Stimulated activated CD8-positive, alpha-beta memory T cell treated with anti-CD3 and anti-CD28 coated beads, Interleukin-7, amount 100 ng/mL, for 24 hours (primary cell): ENCODE measurements at places on chromosomes 4 and X.

GRCh38 chr4:104848597-104849225, 298.0 kb upstream of the TET2 start:
- DNase-seq = no peak

DNA sequence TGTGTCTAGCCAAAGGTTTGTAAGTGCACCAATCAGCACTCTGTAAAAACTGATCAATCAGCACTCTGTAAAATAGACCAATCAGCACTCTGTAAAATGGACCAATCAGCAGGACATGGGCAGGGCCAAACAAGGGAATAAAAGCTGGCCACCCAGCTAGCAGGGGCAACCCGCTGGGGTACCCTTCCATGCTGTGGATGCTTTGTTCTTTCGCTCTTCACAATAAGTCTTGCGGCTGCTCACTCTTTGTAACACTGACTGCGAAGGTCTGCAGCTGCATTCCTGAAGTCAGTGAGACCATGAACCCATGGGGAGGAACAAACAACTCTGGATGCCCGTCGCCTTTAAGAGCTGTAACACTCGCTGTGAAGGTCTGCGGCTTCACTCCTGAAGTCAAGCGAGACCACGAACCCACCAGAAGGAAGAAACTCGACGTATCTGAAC, 14.3 kb downstream of the HNRNPDL start:
- DNase-seq = no peak

DNA sequence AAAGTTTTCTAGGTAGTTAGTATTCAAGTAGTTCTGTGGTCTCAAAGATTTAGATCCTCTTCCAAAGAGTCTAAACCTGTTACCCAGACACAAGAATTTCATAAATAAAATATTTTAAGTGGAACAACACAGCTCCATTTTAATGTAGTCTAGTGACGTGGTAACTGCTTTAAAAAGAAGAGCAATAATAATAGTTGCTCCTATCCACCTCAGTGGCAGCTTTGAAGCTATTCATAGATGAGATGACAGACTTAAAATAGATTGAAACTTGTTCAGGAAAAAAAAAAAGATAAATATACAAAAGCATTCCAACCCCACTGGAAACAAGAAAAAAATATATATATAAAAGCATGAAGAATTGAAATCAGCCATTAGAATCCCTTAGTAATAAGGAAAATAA, 14.6 kb downstream of the SCOC start:
- no peak for DNase-seq

DNA sequence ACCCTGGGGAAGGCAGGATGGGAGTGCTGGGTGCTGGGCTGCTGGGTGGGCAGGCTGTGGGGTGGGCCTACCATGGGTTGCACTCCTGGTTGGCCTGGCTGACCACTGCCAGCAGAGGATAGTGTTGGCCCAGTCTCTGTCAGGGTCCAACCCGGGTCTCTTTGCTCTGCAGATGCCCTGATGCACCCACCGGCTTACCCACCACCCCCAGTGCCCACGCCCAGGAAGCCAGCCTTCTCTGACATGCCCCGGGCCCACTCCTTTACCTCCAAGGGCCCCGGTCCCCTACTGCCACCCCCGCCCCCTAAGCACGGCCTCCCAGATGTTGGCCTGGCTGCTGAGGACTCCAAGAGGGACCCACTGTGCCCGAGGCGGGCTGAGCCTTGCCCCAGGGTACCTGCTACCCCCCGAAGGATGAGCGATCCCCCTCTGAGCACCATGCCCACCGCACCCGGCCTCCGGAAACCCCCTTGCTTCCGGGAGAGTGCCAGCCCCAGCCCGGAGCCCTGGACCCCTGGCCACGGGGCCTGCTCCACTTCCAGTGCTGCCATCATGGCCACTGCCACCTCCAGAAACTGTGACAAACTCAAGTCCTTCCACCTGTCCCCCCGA, 14.2 kb upstream of the ADD1 start:
- no peak for DNase-seq

DNA sequence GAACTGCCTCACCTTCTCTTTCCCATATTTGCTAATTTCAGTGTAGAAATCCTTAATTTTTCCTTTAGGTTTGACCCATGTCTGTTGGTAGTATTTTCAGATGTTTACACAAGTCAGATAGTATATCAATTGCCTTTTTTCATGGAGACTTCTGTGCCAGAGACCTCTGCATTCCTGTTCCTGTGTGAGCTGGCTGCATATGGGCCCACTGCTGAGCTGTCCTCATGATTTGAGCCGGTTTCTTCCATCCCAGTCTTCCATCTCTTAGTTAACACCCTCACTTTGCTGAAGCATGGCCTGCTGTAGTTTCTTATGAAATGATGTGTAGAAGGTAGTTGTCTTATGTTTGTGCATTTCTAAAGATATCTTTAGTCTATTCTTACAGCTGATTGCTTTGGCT, 40.0 kb downstream of the CDS1 start:
- DNase-seq = no peak

DNA sequence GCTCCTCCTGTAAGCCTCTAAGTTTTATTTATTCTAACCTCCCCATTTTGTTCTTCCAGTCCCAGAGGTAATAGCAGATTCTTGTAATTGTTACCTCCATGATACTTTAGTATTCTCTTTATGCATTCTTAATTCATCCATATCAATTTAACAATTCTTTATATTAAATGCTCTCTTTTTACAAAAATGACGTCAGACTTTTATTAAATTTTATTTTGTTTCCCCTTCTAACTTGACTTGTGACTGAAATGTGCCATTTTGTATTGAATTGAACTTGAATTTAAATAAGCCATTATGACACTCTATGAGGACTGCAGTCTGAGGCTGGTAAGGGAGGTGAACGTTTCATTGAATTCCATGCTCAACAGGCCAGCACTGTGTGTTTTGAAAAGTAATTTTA, 60.0 kb upstream of the NUDT10 start:
- no peak for DNase-seq

DNA sequence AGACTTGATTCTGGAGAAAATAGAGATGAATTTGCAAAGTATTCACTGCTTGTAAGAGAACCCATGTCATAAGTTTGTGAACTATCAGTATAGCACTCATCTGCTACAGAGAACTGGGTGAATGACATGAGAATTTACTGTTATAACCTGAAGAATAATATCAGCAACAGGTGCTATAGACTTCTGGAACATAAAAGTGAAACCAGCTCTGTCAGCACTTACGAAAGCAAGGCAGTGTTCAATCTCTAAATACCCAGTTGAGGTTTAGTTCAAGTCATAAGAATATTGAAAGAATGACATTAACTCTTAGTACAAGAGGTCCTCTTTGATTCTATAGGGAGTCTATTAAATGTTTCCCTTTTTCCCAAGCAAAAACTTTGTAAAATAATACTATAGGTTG, 232.9 kb upstream of the ANKRD50 start:
- DNase-seq = no peak

- DNase-seq = no peak
Measured at GRCh38 chrX:19740744-19741143, 146.7 kb downstream of the SH3KBP1 start.

- DNase-seq = no peak
Measured at GRCh38 chrX:29952016-29952415, 263.3 kb upstream of the MAGEB2 start.

GRCh38 chr4:71132486-71132885, 139.0 kb downstream of the DCK start:
- no peak for DNase-seq

GRCh38 chrX:21132686-21133393, 241.4 kb upstream of the CNKSR2 start:
- no peak for DNase-seq

- DNase-seq = no peak
Measured at GRCh38 chrX:72317139-72317538, 11.4 kb upstream of the CITED1 start.

DNA sequence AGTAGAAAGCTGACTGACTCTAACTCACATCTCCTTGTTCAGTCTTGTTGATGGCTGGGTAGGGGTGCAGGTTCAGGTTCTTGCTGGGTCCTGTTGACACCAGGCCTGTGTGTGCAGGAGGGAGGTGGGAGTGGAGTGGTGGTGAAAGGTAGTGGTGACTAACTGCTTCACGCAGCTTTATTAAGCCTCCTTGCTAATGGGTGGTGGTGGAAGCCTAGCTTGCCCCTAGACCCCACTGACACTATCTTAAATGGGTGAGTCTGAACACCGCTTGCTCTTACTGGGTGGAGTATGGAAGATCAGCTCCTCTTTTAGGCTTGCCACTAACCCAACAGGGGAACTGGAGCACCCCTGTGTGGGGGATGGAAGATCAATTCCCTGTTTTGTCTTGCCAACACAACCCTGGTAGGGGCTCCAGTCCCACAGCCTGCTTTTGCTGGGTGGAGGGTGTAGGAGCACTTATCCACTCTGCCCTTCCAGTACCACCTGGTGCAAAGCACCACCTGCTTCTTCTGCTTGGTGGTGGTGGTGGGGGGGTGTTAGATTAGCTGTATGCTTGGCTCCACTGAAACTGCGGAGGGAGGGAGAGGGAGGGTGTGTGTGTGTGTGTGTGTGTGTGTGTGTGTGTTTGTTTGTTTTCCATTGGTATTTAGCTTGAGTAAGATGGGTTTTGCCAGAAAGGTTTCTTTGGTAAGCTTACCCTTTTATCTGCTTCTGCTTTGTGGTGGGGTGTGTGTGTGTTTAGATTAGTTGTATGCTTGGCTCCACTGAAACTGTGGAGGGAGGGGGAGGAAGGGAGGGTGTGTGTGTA, 25.6 kb downstream of the KDM6A start:
- no peak for DNase-seq

- DNase-seq = no peak
Measured at GRCh38 chrX:18002791-18003190, 141.7 kb upstream of the RAI2 start.

- no peak for DNase-seq
Measured at GRCh38 chrX:151228935-151229334, 52.6 kb downstream of the GPR50 start.

DNA sequence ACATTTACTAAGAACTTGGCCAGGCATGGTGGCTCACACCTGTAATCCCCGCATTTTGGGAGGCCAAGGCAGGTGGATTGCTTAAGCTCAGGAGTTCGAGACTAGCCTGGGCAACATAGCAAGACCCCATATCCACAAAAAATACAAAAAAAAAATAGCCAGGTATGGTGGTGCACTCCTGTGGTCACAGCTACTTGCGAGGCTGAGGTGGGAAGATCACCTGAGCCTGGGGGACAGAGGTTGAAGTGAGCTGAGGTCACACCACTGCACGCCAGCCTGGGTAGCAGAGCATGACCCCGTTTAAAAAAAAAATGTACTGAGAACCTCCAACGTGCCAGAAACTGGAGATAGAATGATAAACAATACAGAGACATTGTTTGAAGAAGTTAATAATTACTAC, 8.0 kb downstream of the OPRPN start:
- DNase-seq = no peak

GRCh38 chr4:137529432-137529831, 2.9 kb downstream of the PCDH18 start:
- DNase-seq = no peak

- no peak for DNase-seq
Measured at GRCh38 chr4:113467581-113467980, 294.0 kb downstream of the CAMK2D start.

- no peak for DNase-seq
Measured at GRCh38 chrX:11611161-11611560, 54.6 kb downstream of the ARHGAP6 start.

DNA sequence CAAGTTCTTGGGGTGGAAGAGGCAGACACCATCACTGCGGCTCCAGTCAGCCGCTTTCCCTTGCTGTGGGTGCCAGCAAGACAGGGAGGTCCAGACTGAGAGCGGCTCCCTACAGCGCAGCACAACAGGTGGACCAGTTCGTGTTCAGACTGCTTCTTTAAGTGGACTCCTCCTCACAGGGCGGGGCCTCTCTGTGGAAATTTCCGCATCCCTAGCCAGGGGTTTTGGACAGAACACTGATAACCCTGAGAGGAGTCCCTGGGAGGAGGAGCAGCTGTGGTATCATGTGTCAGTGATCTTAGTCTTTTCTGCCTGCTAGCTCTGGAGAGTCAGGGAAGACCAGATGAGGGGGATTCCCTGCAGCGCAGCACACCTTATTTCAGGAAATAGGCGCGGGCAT, 48.5 kb downstream of the MAGEC2 start:
- no peak for DNase-seq

GRCh38 chrX:155070975-155071693, at the start of the genes BRCC3, CMC4 and MTCP1:
TSS of gene BRCC3 (plus strand) at chrX:155071508. CDS start at chrX:155071528, 20 bp downstream.
TSS of gene CMC4 (minus strand) at chrX:155071136. CDS start at chrX:155064023, 7,113 bp downstream.
TSS of gene MTCP1 (minus strand) at chrX:155071136. CDS start at chrX:155066010, 5,126 bp downstream.
- no peak for DNase-seq

DNA sequence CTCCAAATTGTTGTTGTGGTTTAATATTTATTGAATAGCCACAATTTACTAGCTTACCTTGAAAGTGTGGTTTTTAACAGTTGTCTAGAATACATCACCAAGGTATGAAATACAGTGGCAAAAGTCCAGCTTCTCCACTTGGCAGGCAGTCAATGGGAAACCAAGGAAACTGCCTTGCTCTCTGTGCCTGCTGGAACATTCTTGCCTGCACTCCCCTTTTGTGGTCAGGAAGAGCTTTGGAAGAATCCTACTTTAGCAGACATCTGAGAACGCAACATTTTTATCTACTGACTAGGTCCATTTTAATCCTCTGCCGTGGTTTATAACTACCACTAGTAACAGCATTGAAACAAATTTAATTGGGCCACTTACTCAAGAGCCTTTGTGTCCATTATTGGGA, 64.5 kb downstream of the TENM3 start:
- DNase-seq = no peak

DNA sequence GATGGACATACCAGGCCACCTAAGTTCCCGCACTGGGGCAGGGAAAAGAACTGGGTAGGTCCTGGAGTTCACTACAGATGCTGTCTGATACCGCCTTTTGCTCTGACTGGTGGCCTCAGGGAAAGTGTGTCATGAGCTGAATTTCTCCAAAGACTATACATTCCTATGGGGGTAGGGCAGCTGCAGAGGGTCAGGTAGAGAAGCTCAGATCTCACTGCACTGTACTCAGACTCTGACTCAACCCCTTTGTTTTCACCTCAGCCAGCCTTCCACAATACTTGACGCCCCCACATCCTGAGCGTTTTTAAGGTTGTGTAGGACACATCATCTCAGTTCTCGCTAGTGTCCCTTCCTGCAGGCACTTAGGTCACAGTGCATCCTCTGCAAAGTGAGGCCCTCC, 7.8 kb downstream of the GATB start:
- no peak for DNase-seq

DNA sequence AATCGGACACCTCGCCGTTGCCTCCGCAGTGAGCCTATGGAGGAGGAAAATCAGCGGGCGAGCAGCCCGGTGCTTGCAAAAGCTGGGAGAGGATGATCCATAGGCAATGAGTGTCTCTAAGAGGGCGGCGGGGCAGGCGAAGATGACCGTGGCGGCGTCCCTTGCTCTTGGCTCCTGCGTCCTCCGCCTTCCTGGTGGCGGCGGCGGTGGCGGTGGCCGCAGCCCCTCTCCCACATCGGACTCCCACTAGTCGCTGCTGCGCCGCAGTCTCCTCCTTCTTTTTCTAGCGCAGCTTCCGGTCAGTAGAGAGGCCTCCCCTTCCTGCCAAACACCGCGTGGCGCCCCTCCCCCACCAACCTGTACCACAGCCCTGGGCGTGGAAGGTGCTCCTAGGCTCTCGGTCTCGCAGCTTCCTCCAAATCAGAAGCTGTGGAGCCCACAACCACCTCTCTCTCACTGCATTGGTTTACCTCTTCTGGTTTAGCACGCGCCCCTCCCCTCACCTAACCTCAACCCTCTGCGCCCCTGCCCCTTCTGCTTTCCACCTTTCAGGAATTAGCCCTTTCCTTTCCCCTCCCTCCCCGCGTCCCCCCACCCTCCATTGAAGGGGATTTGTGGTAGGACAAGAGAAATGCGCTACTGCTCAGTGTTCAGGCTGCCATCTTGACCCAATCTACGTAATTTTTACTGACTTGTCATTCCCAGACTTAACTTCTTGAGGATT, at the start of gene SPIN3:
Gene SPIN3, minus strand, starts transcription at position 271 of the 724 bp plus-strand sequence. CDS start 594 bp downstream, outside the sequence.
- peak; percentile 15 for DNase-seq
